ENCODE measurements at places on chromosomes 4 and X.

DNA sequence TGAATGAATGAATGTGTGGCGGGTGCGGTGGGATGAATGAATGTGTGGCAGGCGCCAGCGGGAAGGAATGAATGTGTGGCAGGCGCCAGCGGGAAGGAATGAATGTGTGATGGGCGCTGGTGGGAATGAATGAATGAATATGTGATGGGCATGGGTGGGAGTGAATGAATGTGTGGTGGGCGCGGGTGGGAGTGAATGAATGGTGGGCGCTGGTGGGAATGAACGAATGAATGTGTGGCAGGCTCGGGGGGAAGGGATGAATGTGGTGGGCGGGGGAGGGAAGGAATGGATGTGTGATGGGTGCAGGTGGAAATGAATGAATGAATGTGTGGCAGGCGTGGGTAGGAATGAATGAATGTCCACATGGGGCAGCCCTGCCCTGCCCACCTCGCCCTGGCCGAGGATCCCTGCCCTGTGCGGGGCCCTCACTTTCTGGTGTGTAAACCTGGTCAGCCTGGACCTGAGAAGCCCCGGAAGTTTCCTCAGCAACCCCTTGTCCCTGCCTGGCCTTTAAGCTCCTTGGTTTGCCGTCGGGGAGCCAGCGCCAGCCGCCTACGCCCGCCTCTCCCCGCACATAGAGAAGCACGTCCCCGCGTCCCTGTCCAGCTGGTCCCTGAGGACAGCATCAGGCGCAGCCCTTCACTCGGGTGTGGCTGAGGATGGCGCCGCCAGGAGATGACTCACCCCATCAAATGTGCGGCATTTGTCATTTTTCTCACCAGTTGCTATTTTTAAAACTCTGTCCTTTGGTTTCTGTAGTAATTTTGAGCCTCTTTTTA lies 112.8 kb upstream of the LRPAP1 start:
- DNase-seq, result no peak

GRCh38 chr4:79964400-79965211 lies 108.4 kb downstream of the ANTXR2 start:
- DNase-seq, result no peak

DNA sequence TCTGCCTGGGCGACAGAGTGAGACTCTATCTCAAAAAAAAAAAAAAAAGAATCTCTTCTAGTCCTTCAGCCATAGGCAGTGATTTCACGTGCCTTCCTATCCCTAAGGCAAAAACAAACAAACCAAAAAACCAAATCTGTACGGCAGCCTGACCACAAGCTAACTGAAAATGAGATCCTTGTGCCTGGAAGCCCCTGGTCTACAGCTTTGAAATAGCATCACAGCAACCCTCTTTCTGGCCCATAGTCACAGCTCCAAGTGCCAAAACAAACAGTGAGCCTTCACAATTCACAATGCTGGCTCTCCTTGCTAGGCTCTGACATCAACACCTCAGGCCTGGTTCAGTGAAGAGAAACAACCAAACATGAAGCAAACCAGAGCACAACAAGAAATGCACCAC lies 46.1 kb downstream of the TMEM150C start:
- no peak for DNase-seq

DNA sequence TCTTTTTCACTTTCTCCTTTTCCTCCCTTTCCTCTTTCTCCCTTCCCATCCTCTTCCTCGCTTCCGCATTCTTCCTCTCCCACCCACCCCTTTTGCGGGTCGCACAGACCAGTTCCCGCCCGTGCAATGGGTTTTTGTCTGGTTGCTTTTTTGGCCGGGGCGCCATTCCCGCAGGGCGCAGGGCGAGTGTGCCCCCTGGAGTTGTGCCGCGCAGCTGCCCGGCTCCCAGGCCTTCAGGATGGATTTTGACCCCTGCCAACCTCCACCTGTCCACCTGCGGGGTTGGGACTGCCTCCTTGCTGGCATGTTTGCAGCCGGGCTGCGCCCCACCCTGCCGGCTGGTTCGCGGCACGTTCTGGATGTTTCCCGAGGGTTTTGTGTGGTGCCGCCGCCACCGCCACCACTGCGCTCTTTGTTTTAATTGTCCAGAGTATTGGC lies 578 bp upstream of the SEL1L3 start:
- peak; percentile 44 for DNase-seq

- DNase-seq, result no peak
These were observed 87.8 kb downstream of the ATRX start for GRCh38 chrX:77698242-77698641.

DNA sequence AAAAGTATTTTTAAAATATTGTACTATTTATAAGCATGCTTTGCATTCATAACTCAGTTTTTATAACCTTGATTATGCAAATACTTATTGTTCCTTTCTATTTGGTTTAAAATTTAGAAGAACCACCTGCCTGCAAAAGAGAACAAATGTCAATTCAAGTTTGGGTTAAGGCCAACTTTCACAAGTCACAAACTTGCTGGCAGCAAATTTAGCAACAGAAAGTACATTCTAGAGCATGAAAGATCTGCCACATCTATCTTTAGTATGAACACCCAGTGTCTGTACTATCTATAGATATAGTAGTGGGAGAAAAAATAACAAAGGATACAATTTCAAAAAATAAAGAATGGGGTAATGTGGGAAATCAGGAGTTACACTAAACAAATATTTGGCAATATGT lies 1014.2 kb downstream of the C4orf33 start:
- no peak for DNase-seq

DNA sequence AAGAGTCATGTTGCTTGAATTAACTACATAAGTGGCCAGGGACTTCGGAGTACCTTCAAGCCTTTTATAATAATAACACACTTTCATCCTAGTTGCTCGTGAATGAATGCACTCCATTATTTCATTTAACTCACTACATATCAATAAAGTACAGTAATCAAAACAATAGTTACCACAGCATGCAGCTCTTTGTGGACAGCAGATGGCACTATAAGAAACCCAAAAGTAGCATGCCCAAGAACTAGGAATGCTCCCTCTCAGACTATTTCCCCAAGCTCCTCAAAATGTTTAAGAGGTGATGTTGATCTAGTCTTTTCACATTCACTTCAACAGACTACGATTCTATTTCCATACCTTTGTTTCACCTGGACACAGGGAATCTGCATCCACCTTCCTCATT lies 500.8 kb upstream of the DIAPH2 start:
- DNase-seq, result no peak

DNA sequence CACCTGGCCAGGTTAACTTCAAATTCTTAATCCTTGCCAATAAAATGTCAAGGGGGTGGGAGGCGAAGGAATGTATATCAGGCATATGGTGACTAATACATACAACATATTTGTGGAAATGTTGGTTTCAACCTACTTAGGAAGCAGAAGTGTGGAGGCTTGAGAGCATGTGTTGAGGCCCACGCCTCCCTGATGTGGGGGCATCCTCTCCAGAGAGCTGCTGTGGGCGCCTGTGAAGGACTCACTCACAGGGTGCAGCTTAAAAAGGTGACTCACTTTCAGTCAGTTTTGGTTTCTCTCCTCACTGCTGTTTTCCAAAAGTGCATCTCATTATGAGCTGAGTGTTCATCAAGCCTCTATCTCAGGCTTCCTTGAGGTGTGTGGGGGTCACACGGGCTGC lies 27.5 kb downstream of the LNX1 start:
- peak; percentile 34 for DNase-seq

- no peak for DNase-seq
These were observed 309.2 kb upstream of the EMCN start for GRCh38 chr4:100826808-100827548.

- no peak for DNase-seq
These were observed 33.1 kb upstream of the ANXA10 start for GRCh38 chr4:168059251-168059650.

DNA sequence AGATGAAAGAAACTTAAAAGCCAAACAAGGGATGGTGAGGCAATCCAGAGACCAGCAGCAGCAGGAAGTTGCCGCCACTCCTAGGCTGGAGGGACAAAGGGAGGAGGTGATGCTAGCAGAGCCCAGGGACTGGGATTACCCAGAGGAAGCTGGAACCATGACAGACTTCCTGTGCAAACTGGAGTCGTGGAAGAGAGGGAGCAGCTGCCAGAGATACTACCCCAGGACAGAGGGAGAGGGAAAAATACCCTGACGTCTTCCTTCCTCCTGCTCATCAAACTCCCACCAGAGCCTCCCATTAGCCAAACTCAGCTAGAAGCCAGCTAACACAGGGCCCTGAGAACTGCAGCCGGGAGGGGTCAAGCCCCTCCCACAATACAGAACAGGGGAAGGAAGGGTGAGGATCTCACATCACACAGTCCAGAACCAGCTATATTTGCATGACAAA lies 101.2 kb upstream of the KLF3 start:
- no peak for DNase-seq

- no peak for DNase-seq
These were observed 541 bp upstream of the FIP1L1 start for GRCh38 chr4:53376900-53377299.

DNA sequence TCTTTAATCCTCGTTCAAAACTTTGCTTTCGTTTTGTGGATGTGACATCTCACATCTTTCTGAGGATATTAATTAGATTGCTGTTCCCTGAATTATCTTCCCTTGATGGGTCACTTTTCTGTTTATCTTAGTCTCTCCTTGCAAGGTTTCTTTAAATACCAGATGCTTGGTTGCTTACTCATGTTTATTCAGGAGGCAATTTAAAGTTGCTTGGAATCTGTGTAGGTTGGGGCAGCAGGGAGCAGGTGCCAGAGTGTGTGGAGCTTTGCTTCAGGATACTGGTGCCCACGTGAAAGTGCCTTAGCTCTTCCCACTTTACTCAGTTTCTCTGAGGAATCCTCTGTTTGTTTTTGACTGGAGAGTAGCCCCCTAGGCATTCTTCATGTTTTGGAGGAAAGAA lies 24.0 kb downstream of the ANAPC4 start:
- no peak for DNase-seq
